ENCODE measurements at places on chromosomes 12 and 14.

DNA sequence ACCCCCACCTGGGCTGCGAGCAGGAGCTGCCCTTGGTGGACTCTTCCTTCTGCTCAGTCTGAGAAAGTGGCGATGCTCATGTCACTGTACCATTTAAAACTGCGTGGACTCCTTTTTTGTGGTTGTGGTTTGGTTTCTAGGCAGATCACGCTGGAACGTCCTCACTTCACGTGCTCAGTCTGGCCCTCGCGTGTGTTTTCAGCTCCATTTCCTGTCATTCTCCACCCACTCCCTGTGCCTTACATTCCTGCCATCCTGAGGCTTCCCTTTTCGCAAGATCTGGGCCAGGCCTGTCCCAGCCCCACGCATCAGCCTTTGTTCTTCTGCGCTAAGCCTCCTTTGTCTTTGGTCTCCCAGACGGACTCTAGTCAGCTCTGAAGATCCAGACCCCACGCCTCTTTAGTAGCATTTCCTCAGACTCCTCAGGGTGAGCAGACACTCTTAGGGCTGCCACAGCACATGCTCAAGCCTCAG lies 105.4 kb downstream of the FBXL14 start:
- no peak for DNase-seq

DNA sequence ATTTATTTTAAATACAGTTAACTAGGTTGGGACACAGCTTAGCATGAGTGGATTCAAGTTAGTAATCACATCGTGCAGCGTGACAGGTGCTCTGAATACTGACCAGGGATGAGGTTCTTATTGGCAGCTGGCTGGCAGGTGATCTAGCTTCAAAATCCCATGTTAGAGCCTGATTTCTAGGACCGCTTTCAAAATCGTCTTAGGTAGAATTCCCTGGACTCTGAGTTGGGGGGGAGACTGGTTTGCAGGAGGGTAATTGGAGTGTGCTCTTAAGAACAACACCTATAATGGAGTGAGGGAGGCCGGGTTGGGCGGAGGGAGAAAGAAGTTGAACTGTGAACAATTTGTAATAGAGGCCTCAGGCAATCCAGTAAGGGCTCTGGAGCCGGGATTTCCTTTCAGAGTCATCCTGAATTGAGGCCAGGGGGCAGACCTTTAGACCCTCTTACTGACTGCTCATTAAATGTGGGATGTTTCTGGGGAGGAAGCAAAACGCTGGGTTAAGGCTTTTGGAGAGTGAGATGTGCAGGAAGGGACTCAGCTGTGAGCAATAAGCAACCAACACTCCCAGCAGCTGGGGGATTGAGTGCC lies 874 bp upstream of the YARS2 start:
- DNase-seq: no peak

GRCh38 chr14:63155511-63156185 lies 48.6 kb upstream of the RHOJ start:
- no peak for DNase-seq

DNA sequence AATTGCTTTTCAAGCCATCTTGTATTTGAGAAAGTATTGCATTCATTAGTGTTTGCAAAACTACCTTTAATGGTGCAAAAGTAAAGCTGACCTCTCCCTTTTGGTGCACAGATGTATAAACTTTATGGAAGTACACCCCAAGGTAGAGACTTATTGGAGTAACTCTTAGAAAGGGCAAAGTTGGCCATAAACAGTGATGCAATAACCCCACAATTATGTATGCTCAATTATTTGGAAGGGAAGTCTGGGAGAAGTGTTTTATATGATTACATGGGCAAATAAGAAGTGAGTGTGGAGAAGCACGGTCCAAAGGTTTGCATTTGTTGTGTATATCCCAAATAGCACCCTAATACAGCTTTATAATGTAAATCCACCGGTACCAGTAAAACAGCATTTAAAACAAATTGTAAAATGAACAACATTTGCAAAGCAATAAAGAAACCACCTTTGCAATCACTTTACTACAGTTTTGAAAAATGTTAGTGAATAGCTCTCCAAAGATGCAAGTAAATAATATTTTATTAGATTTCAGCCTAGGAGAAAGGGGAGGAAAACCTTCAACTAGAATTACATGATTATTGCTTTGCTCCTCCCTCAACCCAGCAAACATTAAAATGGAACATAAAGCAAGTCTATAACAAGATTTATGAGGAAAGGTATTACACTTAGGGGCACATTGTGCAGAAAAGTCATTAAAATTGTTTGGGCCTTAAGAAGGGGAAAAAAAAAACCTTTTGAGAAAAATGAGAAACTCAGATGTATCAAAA lies 70.5 kb downstream of the HMGA2 start:
- DNase-seq: no peak

DNA sequence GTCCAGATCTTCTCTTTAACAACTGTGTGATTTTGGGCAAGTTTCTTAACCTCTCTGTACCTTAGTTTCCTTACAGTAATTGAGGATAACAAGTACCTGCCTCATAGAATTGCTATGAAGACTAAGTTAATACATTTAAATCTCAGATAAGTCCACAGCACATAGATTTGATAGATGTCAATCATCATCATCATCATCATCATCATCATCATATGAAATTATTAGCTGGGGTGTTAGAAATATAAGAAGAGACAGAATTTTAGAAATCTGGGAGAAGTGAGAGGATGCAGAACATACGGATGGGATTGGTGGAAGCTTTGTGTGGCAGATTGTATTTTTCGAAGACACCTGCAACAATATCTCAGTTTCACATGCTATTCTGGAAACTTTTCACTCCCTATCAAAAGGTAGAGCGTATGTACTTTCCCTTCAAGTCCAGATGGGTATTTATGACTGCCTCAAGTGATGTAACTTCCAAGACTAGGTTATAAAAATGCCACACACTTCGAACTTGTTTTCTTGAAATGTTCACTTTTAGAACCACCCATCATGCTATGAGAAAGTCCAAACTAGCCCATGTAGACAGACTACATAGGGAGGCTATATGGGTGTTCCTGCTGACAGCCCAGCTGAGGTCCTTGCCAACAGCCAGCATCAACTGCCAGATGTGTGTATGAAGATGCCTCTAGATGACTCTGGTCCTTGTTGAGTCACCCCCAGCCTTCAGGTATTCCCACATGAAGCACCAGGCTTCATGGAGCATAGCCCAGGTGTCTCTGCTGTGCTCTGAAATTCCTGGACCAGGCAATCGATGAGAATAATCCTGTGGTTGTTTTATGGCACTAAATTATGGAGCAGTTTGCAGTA lies 20.7 kb upstream of the SDR39U1 start:
- DNase-seq: no peak

DNA sequence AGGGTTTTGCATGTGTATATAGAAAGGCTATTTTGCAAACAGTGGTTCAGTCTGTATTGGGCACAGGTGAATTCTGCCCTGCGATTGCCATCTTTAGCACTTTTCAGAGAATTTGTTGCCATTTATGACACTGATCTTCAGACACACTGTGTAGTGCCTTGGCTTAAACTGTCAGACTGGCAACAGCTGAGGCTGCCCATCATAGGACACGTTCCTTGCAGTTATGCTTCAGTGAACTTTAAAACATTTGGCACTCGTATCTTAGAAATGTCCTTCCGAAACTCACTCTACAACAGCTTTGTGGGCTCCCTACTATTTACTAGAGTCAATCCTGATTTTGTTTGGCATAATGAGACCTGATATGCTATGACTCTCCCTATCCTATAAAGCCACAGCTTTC lies 29.1 kb downstream of the AP5M1 start:
- no peak for DNase-seq

DNA sequence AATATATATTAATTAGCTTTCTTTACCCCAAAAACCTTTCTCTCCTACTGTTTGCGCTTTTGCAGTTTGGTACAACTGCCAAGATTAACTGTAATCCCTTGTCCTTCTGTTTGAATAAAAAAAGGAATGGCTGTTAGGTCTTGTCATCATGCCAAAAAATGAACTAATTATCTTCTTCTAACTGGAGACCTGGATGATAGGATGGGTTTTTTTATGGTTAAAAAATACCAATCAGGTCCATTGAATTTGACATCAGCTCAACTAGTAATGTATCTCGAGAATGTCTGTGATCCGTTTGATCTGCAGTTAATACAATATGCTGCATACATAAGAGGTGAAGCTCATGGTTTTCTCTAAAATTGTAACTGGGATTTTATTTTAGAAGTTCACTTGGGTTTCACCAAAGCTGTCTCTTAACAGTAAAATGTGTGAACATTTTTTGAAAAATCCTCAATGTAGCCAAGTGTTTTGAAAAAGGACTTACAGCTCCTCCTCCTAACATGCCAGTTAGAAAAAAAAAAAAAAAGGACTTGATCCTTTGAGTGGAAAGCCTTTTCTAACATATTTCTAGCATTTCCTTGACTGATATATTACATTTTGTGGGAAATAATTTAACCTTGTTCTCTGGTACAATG lies 96.8 kb downstream of the SRGAP1 start:
- DNase-seq: no peak

DNA sequence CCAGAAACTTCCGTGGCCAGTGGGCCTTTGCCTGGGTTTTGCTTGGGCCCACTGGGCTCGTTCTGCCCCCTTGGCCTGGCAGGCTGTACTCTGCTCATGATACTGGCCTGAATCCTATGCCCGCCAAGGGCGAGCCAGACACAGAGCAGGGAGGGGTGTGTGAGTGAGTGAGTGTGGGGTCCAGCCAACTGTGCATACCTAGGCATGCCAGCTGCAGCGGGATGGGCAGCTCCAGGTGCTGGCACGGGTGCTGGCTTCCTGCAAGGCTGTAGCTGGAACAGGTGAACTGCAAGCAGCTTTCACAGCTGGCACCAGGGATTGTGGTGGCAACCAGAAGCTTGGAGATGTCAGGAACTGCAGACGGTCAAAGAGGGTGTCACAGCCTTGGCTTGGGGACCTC lies 1276.4 kb downstream of the SLC16A7 start:
- no peak for DNase-seq

- DNase-seq: peak; percentile 93
These were observed 56.7 kb downstream of the C14orf132 start for GRCh38 chr14:96095581-96096476.

Measured in T47D (cell line).